Common myeloid progenitor, CD34-positive (primary cell): ENCODE measurements at places on chromosomes 12 and 14.
A peak's percentile ranks its signal among the peaks of the same experiment; 100 is the strongest.

GRCh38 chr12:81252228-81252627, 174.3 kb downstream of the ACSS3 start:
- no peak overlapping the region for H3K27ac ChIP-seq
- no peak for DNase-seq
- no peak overlapping the region for H3K4me3 ChIP-seq
- no peaks in the 10 kb centered on the region for H3K36me3 ChIP-seq

DNA sequence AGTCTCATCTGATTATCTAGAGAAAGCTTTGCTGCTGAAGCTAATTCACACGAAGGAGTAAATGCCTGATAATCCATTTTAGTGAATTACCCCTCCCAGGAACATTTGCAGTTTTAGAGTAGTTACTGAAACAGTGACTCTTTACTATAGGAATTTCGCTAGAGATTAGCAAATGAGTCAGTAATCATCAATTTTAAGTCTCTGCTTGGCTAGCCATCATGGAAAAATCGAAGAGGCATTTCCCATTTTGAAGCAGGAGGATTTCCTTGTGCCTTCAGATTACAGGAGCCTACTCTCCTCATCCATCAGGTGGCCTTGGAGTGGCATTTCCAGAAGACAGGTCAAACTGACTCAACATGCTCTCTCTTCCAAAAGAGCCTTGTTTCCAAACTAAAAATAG, 154.5 kb downstream of the EGLN3 start:
- no peak overlapping the region for H3K4me3 ChIP-seq
- no peak for DNase-seq
- no peaks in the 10 kb centered on the region for H3K36me3 ChIP-seq
- H3K27ac ChIP-seq: no peak overlapping the region

DNA sequence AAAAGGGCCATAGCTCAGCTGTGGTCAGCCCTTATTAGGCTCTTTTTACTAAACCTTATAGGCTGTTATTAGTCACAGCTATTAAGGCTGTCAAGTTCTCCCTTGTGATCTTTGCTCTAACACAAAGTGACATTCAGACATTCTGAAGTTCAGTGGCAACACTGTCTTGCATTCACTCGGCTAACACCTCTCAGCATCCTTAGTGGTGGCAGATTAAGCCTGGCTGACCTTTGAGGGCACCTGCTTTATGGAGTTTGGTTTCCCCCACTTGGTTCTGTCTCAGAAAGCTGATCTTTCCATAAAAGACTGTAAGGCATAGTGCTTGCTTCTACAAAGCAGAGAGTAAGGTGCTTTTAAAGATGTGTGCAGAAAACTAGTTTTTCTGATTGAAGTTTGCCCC, 677.4 kb upstream of the TMEM132C start:
- no peak overlapping the region for H3K27ac ChIP-seq
- no peaks in the 10 kb centered on the region for H3K27me3 ChIP-seq
- no peaks in the 10 kb centered on the region for H3K36me3 ChIP-seq
- no peaks in the 10 kb centered on the region for H3K4me1 ChIP-seq
- no peak overlapping the region for H3K4me3 ChIP-seq

- H3K27me3 ChIP-seq: no peaks in the 10 kb centered on the region
- no peaks in the 10 kb centered on the region for H3K36me3 ChIP-seq
- no peak overlapping the region for H3K27ac ChIP-seq
- no peaks in the 10 kb centered on the region for H3K4me1 ChIP-seq
Observed at GRCh38 chr12:82893896-82894295, 207.2 kb downstream of the TMTC2 start.

DNA sequence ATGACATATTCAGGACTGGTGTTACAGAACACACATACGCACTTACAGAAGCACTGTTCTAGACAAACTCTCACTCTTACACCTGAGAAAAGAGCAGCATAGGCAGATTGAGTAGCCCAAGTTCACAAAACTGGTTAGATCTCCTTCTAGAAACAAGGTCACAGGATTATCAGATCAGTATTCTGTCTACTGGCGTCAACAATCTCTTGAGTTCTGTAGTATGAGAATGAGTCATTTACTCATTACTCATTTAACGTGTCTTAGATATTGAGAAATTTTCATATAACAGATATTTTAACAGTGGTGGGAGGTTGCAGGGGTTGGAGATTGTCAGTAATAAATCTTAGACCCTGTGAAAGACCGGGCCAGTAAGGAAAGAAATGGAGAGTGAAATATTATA, 2.8 kb upstream of the TSPAN8 start:
- DNase-seq: no peak
- no peaks in the 10 kb centered on the region for H3K27me3 ChIP-seq
- no peaks in the 10 kb centered on the region for H3K4me1 ChIP-seq

DNA sequence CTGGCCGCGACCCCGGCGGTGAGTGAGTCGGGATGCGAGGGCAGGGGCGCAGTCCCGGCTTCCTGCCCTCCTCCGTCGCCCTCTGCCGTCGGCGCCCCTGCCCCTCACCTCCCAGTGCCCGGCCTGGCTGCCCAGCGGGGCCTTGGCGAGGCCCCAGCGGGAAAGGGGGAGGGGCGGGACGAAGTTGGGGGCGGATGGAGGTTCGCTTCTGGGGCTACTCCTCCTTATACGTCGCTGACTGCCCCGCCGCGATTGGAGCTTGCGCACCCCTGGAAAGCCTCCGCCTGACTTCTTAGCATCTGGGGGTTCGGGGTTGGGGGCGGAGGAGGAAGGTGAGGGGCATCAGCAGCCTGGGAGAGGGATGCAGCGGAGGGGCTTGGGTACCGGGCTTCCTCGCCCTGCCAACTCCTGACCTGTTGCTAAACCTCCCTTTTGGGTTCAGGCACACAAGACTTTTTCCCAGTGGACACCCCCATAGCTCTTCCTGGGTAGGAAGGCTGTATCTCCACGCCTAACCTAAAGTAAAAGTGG, 406 bp downstream of the TMEM263 start:
- peaks cover 17% of the 10 kb centered on the region for H3K4me1 ChIP-seq
- peak overlapping the region; percentile 89 for H3K4me3 ChIP-seq
- peak overlapping the region; percentile 81 for H3K27ac ChIP-seq
- H3K36me3 ChIP-seq: peaks cover 3% of the 10 kb centered on the region
- DNase-seq: no peak

- H3K4me1 ChIP-seq: no peaks in the 10 kb centered on the region
- no peaks in the 10 kb centered on the region for H3K27me3 ChIP-seq
- H3K36me3 ChIP-seq: no peaks in the 10 kb centered on the region
- H3K27ac ChIP-seq: no peak overlapping the region
Observed at GRCh38 chr12:129848876-129849275, 54.9 kb downstream of the TMEM132D start.

GRCh38 chr12:120962532-120963020, 15.8 kb upstream of the HNF1A start:
- H3K36me3 ChIP-seq: no peaks in the 10 kb centered on the region
- DNase-seq: no peak
- no peaks in the 10 kb centered on the region for H3K27me3 ChIP-seq
- H3K4me1 ChIP-seq: peaks cover 2% of the 10 kb centered on the region

- H3K27ac ChIP-seq: no peak overlapping the region
- H3K27me3 ChIP-seq: peaks cover 14% of the 10 kb centered on the region
- no peak for DNase-seq
- no peaks in the 10 kb centered on the region for H3K36me3 ChIP-seq
- no peak overlapping the region for H3K4me3 ChIP-seq
- peaks cover 11% of the 10 kb centered on the region for H3K4me1 ChIP-seq
Observed at GRCh38 chr14:101734246-101734847, 27.2 kb upstream of the PPP2R5C start.

DNA sequence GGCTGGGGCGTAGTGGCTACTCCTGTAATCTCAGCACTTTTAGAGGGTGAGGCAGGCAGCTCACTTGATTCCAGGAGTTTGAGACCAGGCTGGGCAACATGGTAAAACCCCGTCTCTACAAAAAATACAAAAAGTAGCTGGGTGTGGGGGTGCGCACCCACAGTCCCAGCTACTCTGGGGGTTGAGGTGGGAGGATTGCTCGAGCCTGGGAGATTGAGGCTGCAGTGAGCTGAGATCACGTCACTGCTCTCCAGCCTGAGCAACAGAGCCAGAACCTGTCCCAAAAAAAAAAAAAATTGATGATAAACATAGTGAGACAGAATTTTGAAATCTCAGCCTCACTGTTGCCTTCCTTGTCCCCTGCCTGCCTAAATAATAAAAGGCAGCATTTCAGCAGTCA, 40.0 kb downstream of the PTPN11 start:
- DNase-seq: no peak
- H3K4me3 ChIP-seq: no peak overlapping the region
- H3K27me3 ChIP-seq: no peaks in the 10 kb centered on the region
- H3K27ac ChIP-seq: no peak overlapping the region

DNA sequence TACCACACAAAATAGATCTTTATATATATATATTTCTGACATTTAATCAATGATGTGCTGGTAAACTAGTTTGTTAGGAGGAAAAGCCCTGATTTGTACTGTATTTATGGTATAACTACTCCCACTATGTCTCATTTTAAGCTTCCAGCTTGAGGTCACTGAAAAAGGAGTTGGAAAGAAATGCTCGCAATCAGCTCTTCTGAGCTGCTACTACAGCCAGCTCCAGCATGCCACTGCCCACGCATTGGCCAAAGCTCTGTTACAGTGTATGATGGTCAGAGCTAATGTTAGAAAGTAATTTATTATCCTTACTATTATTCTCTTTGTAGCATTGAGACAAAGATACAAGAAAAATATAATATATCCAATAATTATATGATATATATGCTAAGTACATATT, 55.0 kb upstream of the PCED1B start:
- H3K4me1 ChIP-seq: no peaks in the 10 kb centered on the region
- DNase-seq: no peak
- H3K4me3 ChIP-seq: no peak overlapping the region
- H3K27ac ChIP-seq: no peak overlapping the region
- no peaks in the 10 kb centered on the region for H3K36me3 ChIP-seq
- no peaks in the 10 kb centered on the region for H3K27me3 ChIP-seq

- no peak overlapping the region for H3K27ac ChIP-seq
- peaks cover 11% of the 10 kb centered on the region for H3K4me1 ChIP-seq
- peak; percentile 72 for DNase-seq
- no peaks in the 10 kb centered on the region for H3K36me3 ChIP-seq
- H3K4me3 ChIP-seq: no peak overlapping the region
- H3K27me3 ChIP-seq: no peaks in the 10 kb centered on the region
Observed at GRCh38 chr14:23177181-23177580, 6.3 kb downstream of the SLC7A8 start.

DNA sequence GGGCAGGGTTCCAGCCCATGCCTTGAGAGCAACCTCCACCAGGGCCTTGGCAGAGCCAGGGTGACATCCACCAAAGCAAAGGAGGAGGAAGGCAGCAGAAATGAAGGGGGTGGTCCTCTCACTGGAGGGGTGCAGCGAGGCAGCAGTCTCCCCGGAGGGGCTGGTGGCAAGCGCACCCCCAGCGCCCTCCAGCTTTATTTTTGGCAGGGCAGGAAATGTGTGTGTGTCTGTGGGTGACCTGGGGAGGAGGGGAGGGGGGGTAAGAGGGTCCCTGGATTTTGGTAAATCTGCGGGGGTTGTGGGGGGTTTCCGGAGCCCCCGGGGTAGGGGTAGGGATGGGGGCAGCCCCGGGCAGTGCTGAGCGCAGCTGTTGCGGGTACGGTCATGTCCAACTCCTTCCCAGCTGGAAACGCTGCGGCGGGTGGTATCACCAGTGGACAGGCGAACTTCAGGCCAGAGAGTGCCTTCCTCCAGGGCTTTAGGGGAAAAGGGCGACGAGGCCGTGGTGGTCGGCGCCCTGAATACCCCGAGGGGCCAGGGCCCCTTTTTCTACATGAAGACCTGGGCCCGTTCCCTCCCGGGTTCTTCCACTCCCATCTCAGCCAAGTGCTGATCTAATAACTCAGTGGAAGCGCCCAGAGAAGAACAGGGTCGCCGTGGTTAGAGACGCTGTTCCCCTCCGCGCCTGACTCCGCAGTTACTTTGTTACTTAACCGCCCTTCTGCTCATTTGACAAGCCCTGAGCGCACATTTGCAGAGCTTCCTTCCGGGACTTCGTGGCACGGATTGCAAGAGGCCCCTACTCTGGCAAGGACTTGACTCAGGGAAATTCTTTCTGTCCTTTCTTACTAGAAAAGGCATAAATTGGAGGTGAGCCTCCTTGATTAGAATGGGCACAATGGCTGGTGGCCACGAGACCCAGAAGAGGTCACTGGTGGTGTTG, 55.2 kb downstream of the FOS start:
- H3K27me3 ChIP-seq: no peaks in the 10 kb centered on the region
- peak overlapping the region; percentile 43 for H3K4me3 ChIP-seq
- peak; percentile 96 for DNase-seq
- peaks cover 36% of the 10 kb centered on the region for H3K4me1 ChIP-seq
- H3K27ac ChIP-seq: peak overlapping the region; percentile 33

DNA sequence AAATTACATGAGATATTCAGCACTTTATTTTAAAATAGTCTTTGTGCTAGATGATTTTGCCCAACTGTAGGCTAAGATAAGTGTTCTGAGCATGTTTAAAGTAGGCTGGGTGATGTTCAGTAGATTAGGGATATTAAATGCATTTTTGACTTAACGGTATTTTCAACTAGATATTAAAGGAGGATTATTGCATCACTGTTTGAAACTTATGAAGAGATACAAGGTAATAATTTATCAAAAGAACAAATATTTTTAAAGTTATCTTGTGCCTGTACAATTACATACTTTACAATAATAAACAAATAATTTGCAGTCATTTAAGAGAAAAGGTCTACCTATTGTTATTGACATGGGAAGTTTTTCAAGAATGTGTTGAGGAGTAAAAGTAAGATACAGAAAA, 368.6 kb upstream of the DCN start:
- DNase-seq: no peak
- H3K36me3 ChIP-seq: no peaks in the 10 kb centered on the region
- H3K4me3 ChIP-seq: no peak overlapping the region

GRCh38 chr12:2618291-2618995, 176.3 kb upstream of the FKBP4 start:
- peaks cover 8% of the 10 kb centered on the region for H3K4me1 ChIP-seq
- H3K27me3 ChIP-seq: no peaks in the 10 kb centered on the region
- H3K27ac ChIP-seq: peak overlapping the region; percentile 17
- H3K36me3 ChIP-seq: no peaks in the 10 kb centered on the region
- H3K4me3 ChIP-seq: no peak overlapping the region
- DNase-seq: no peak

DNA sequence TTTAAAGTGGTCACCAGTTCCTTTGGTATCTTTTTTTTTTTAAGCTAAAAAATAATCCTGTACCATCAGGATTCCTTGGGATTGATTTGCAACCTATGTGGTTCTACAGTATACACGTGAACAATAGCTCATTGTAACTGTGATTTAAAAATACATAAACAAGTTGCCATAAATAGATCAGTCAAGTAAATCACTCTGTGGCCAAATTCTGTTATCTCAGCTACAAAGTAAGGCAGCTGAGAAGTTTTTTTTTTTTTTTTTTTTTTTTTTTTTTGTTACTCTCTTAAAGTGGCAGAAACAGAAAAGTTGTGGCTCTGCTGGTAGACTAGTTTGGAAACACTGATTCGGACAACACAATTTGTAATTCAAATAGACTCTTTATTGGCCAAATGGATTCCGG, 104.5 kb downstream of the PRICKLE1 start:
- DNase-seq: peak; percentile 32
- no peak overlapping the region for H3K4me3 ChIP-seq
- H3K4me1 ChIP-seq: peaks cover 19% of the 10 kb centered on the region
- H3K36me3 ChIP-seq: no peaks in the 10 kb centered on the region
- H3K27ac ChIP-seq: no peak overlapping the region
